Activated naive CD8-positive, alpha-beta T cell treated with anti-CD3 and anti-CD28 coated beads, Interleukin-2, amount 10 ng/mL, durations not matched to agents 7 days and 5 days (primary cell): ENCODE measurements at places on chromosomes 2 and 18. TPM values are rescaled to one million over a fixed set of nuclear protein-coding genes. Genes with fewer than 3 reads are reported as not detected.

DNA sequence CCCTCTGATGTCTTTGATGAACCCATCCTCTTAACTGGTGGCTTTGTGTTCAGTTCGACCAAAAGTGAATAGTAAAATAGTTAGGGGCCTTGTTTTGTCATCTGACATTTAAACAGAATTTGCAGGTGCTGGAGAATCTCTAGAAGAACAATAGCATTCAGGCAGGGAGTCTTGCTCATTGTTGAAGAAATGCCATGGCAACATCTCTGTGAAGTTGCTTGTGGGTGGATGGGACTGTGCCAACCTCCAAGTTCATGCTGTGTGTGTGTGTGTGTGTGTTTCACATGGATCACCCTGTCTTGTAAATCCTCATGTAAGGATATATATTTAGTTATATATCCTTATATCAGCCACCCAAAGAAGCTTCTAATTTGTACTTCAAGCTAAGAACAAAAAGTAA, 66.7 kb downstream of the SKA1 start:
- no peak overlapping the region for H3K27ac ChIP-seq
- H3K36me3 ChIP-seq, result no peaks in the 10 kb centered on the region
- DNase-seq, result no peak
- no peak overlapping the region for H3K4me3 ChIP-seq
- H3K4me1 ChIP-seq, result no peaks in the 10 kb centered on the region

The GPR155 gene
- total RNA-seq, result 25.8 TPM

The ERICH2 gene
- total RNA-seq, result not detected

The SH3RF3 gene
- total RNA-seq, result 0.31 TPM

The GULP1 gene
- not detected for total RNA-seq
